ENCODE measurements at places on chromosomes 2 and 18.

DNA sequence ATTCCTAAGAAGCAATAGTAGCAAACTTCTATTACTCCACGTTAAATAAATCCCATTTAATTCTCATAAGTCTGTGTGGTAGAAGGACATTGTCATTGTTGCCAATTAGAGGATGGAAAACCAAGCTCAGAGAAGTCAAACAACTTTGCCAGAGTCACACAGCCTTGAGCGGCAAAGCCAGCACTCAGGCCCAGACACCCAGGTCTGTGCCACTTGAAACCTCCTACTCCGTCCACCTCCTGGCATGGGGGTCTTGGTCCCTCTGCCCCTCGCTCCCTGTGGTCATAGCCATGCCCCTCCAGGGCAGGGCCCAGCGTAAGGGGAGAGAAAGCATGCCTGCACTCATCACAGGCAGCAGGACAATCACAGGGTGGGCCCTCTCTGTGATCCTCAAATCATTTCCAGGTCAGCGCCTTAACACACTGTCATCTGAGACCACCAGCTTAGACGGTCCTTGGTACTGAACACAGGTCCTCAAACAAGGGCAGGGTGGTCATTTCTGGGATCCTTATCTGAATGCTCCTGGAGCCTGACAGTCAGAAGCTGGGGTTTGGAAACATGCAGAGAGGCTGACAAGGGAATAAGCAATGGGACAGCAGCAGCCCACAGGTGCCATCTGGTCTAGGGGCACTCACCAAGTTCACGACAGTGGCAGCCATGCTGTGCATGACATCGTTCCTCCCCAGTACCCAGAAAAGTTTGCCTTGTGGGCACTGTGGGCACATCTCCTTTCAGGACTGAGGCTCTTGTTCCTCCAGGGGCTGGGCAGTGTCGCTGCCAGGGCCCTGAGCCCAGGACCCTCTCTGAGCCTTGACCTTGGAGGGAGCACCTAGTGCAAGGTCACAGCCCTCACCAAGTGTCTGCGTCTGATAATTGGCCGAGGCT lies 38.2 kb downstream of the FAM178B start:
- DNase-seq = no peak

- no peak for DNase-seq
Measured at GRCh38 chr2:8575834-8576423, 105.9 kb upstream of the ID2 start.

GRCh38 chr2:54061272-54061671 lies 54.1 kb upstream of the ACYP2 start:
- no peak for DNase-seq

DNA sequence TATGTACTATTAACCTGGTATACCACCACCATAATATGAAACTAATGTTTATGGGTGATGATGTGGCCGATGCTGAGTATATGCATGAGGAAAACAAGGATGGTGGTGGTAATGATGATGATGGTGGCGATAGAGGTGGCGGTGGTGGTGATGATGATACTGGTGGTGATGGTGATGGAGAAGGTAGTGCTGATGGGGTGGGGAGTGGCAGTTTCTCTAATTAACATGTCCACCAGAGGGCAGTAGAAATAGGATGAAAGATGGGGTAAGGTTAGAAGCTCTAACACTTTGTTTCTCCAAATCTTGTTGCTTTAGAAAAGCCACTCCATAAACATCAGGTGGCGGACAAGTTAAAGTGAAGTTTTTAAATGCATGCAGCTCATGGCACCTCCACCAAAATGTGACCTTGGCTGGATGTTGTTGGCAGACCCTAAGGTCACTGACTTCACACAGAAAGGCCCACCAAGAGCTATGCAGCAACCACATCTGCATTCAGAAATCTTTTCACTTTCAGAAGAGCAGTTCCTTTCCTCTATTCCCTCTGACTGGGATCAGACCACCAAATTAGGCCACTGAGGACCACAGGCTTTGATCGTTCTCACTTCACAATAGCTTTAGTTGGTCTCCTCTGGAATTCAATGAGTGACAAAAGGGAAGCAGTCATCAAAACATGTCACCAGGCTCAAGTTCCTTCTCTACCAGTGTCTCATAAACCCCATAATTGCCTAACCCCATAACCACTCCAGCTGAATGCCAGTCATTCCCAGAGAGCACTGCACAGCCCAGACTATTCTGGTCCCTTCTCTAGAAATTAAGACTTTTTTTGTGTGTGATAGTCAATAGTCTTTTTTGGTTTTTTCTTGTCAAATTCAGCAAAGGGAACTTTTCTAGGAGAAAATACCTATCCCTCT lies 7.5 kb upstream of the BCL11A start:
- DNase-seq = no peak

- no peak for DNase-seq
Measured at GRCh38 chr18:5104246-5104645, 92.8 kb downstream of the AKAIN1 start.

DNA sequence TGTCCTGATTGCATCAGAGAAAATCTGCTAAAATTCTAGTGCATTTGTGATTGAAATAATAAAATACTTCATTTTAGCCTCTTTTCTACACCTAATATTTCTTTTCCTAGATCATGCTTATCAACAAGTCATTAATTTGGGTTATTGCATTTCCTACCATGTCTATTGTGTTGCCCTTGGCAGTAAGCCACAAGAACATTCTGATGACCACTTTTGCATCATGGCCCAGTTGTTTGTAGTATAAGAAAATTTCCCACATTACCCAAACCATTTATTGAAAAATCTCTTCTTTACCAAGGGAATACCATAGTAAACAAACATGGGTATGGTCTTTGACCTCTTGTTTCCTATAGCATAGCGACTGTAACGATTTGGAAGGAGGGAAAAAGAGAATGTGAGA lies 76.3 kb downstream of the R3HDM1 start:
- peak; percentile 6 for DNase-seq

DNA sequence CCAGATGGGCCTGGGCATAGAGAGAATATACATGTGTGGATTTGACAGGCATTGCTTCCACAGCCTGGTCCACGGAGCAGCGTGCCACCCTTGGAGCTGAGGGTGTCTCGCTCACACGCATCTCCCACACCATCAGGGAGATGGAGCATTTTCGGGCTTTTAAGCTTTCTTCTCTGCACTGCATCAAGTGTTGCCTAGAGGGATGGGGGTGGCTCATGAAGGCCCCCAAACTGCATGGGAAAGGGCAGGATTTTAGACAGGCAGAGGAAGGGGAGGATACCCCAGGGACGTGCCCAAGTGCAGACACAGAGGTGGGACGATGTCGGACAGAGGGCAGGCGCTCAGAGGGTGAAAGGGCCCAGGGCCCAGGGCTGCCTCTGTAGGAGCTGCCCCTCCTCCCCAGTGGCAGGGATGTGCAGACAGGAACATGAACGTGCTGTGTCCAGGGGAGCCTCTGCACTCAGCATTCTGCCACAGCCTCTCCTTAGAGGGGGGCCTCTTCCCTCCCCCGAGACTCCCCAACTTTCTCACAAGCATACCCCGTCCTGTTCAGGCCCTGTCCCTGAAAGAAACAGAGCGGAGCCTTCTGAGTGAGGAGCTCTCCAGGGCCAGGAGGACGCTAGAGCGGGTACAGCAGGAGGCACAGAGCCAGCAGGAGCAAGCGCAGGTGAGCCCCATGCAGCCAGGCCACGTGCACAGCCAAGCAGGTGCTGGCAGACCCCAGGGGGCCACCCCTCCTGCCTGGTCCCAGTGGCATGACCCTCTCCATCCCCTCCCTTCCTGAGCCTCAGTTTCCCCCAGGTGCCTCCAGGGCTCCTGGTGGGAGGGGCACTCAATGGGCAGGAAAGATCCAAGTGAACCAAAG lies 42.9 kb upstream of the SNED1 start:
- no peak for DNase-seq

- no peak for DNase-seq
Measured at GRCh38 chr2:204687776-204688175, 142.5 kb downstream of the PARD3B start.

- DNase-seq = no peak
Measured at GRCh38 chr18:25957017-25957416, 133.4 kb downstream of the SS18 start.

DNA sequence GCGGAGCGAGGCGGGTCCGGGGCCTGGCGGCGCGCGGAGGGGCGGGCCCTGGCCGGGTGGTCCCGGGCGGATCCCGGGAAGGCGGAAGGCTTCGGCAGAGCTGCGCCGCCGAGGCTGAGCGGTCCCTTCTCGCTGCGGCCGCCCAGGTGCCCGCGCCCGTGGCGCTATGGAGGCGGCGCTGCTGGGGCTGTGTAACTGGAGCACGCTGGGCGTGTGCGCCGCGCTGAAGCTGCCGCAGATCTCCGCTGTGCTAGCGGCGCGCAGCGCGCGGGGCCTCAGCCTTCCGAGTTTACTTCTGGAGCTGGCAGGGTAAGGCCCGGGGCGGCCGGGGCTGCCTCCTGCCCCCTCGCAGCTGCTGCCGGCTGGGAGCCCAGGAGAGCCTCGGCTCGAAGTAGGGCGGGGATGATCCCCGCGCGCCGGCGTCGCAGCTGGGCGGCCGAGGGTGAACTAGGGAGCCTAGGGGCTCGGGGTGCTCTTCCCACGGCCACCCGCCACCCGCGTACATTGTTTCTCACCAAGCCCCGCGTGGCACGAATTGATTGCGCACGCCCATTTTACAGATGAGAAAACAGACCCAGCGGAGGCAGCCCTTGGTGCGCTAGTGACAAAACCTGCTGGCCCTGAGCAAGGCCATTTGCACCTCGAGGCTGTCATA lies at the start of gene SLC66A3:
SLC66A3 (plus strand) TSS at position 87 of the 655 bp plus-strand sequence; CDS start at position 167, 80 bp downstream.
- peak; percentile 77 for DNase-seq

- DNase-seq = peak; percentile 78
Measured at GRCh38 chr2:172285010-172285621, 142.3 kb upstream of the ITGA6 start.

DNA sequence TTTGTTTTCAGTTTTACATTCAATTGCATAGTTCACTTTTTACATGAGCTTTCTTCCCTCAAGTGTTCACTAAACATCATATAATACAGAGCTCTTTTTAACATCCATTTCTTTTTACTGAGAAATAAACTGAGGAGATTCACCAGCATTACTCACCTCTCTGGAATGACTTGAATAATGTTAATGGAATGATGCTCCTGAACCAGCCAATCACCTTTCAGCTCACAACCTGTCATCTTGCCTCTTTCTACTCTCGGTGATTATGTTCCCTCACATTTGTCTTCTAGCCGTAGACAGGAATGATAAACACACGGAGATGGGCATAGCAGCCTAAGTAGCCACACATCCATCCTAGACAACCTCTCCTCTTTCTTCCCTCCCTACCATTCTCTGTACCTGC lies 301.7 kb downstream of the PAX3 start:
- peak; percentile 96 for DNase-seq

DNA sequence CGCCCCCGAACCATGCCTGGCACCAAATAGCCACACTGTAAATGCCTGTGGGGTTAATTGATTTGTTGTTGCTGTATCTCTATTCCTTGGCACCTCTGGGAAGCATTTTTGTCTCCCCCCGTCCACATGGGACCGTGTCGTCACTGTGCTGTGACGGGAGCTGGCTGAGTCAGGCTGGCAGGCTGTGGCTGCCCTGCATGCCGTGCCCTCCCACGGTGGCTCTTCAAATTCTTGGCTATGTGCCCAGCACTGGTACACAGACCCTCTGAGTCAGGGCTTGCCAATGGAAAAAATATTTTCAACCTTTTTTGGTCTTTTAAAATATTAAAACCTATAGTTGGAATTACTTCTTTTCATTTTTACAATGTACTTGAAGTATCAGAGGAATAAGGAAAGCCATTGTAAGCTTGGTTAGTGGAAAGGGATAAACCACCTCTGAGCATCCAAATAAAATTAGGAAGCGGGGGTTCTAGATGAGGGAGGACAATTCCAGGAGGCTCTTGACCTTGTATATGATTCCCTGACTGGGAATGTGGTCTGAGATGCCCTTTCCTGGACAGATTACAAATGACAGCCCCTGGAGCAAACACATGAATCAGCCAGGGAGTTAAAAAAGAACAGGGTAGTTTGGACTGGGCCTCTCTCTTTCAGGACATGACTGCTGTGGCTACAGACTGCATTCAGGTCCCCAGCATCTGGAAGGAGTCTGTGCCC lies 59.4 kb downstream of the DGKD start:
- peak; percentile 94 for DNase-seq

Measured in M059J (cell line).